ENCODE measurements at places on chromosomes 5 and 9.

DNA sequence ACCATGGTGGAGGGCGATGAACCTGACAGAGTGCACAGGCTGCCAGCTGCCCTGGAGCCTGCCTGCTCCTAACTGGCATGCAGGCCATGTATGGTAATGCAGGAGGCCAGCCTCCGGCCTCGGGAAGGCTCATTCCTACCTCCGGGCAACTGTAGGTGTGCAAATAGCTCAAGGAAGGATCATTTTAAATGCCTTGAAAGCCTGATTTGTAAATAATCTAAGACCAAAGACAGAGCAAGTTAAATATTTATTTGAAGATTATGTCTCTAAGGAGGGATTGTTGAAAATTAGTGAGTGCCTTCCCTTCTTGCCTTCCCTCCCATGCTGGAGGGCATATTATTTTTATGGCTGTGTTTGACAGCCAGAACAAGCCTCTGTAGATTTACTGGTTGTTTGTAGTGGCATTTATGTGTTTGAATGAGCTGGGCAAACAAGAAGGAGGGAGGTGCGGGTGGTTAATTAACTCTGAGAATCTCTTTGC is 285.7 kb upstream of the TUT7 start:
- DNase-seq: no peak

GRCh38 chr9:37936376-37936775 is 32.4 kb upstream of the SLC25A51 start:
- no peak for DNase-seq

- no peak for DNase-seq
Observed at GRCh38 chr5:1933364-1934055, 50.8 kb upstream of the IRX4 start.

DNA sequence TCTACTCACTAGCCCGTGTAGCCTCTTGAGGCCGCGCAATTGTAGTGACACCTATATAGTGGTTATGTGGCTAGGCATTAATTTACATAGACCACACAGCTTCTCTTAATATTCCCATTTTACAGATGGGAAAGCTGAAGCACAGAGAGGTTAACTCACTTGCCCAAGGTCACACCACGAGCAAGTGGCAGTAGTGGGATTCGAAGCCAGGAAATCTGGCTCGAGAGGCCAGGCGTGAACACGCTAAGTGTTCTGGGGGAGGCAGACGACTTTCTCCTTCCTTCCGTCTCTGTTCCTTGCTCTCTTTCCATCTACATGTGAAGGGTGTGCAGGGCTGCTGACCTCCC is 49.8 kb upstream of the IER5L start:
- no peak for DNase-seq

DNA sequence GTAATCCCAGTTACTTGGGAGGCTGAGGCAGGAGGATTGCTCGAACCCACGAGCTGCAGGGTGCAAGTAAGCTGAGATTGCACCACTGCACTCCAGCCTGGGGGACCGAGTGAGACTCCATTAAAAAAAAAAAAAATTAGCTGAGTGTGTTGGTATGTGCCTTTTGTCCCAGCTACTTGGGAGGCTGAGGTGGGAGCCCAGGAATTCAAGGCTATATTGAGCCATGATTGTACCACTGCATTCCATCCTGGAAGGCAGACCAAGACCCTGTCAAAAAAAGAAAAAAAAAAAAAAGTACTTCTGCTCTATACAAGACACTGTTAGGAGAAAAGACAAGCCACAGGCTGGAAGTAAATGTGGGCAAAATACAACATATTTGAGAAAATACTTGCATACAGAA is 68.5 kb upstream of the FBXW11 start:
- no peak for DNase-seq

DNA sequence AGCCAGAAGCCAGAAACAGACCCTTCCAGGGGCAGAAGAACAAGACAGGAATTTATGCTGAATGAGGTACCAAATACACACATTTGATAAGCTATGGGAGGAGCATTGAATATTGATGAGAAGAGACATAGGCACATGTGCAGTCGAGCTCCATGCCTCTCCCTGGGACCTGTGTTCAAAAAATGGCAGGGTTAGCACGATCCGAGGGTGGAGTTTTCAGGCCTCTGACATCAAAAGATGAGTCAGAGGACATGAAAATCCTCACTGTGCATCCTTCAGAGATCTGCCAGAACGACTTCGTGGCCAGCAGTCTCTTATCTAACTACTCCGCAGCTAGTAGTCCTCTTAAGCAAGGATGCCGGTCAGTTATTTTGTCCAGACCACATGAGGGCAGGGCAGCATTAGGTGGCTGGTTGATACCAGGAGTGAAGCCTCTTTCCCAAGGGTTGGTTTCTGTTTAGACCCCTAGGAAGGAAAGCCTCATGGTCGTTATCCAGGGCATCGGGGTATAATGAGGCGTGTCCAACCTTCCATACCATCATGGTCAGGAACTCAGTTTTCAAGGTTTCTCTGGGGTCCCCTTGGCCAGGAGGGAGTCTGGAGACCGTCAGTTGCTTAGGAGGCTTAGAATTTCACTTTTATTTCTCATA is 11.6 kb upstream of the CMBL start:
- DNase-seq: no peak

Measured in H1 (cell line).